ENCODE measurements at places on chromosomes 7 and 10.
A peak's percentile ranks its signal among the peaks of the same experiment; 100 is the strongest.

GRCh38 chr10:24974976-24975375 lies 22.6 kb upstream of the PRTFDC1 start:
- DNase-seq: peak; percentile 50
- no peak overlapping the region for H3K4me3 ChIP-seq
- H3K4me1 ChIP-seq: no peaks in the 10 kb centered on the region
- no peaks in the 10 kb centered on the region for H3K27me3 ChIP-seq
- peak overlapping the region; percentile 50 for H3K27ac ChIP-seq

- no peak overlapping the region for H3K4me3 ChIP-seq
- H3K36me3 ChIP-seq: no peaks in the 10 kb centered on the region
- no peak for DNase-seq
- no peaks in the 10 kb centered on the region for H3K4me1 ChIP-seq
- no peak overlapping the region for H3K27ac ChIP-seq
- H3K27me3 ChIP-seq: no peaks in the 10 kb centered on the region
Observed at GRCh38 chr7:72751978-72752377, 76.0 kb downstream of the TYW1B start.

- H3K36me3 ChIP-seq: no peaks in the 10 kb centered on the region
- H3K4me1 ChIP-seq: peaks cover 8% of the 10 kb centered on the region
- DNase-seq: peak; percentile 72
- H3K27ac ChIP-seq: peak overlapping the region; percentile 83
- peak overlapping the region; percentile 12 for H3K4me3 ChIP-seq
- H3K27me3 ChIP-seq: no peaks in the 10 kb centered on the region
Observed at GRCh38 chr10:122149561-122150505, 121.3 kb upstream of the BTBD16 start.

GRCh38 chr7:77571801-77572200 lies 34.7 kb downstream of the PTPN12 start:
- no peak overlapping the region for H3K27ac ChIP-seq
- no peaks in the 10 kb centered on the region for H3K4me1 ChIP-seq
- H3K36me3 ChIP-seq: no peaks in the 10 kb centered on the region
- DNase-seq: no peak

DNA sequence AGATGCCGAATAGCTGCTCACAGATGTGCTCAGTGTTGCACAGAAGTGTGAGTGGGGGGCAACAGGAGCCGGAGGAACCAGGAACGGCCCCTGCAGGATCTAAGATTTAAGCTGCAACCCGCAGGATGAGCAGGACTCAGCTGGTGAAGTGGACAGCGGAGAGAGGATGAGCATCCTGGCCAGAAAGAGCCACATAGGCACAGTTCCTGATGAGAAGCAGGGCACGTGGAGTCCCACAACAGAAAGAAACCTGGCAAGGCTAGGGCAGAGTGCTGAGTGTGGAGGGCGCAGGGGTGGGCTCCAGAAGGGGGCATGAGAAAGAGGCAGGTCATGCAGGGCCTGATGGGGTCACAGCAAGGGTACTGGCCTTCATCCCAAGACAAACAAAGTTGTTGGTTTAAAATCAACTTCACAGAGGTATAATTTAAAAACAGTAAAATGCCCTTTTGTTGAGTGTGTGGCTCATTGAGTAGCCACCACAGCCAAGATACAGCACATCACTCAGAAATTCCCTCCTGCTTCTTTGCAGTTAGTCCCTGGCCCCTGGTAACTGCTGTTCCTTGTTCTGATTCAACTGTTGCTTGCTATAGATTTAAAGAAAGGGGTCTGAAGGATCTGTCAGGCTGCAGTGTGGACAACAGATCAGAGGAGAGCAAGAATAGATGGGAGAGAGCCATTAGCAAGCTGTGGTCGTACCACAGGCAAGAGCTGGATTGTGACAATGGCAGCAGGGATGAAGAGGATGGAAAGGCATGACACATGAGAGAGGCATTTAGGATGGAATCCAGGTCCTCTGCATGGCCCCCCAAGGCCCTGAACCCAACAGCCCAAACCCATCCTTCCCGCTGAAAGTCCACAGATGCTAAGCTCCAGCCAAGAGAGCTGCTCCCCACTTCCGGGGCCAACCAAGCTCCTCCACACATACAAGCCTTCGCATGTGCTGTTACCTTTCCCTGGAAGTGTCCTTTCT lies 53.1 kb upstream of the OSBPL3 start:
- no peaks in the 10 kb centered on the region for H3K27me3 ChIP-seq
- DNase-seq: no peak
- H3K27ac ChIP-seq: no peak overlapping the region
- H3K4me3 ChIP-seq: no peak overlapping the region

DNA sequence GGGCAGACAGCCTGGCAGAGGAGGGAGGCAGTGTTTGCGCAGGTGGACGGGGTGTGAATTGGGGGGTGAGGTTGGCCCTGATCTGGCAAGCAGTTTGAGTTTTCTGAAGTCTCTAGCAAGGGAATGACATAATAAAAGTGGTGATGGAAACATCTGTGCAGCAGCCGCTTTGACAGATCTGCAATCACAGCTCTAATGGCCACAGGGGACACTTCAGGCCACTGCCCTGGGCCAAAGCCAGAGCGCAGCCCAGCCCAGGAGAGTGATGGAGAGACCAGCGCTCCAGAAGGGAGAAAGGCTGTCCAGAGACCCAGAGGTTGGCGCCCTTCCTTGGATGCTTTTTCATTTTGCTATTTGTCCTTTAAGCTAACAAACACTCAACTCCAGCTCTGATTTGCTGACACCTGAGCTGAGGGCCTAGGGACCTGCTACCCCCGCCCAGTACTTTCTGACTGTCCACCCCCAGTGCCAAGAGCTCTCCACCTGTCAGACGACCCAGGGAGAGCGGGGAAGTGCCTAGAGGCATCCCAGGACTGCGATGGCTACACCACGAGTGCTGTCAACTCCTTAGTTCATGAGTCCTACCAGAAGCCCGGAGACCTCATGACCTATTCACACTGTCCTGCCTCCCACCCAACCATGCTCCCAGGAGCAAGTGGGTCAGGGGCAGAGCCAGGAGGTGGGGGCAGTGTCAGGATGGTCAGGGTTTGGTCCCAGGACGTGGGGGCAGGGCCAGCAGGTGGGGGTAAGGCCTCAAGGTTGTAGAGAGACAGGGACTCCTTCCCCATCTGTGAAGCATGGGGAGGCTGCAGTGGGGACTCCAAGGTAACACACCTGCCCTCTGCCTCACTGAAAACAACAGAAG lies 112.6 kb downstream of the PRKAG2 start:
- no peak for DNase-seq
- no peaks in the 10 kb centered on the region for H3K4me1 ChIP-seq
- no peak overlapping the region for H3K27ac ChIP-seq

DNA sequence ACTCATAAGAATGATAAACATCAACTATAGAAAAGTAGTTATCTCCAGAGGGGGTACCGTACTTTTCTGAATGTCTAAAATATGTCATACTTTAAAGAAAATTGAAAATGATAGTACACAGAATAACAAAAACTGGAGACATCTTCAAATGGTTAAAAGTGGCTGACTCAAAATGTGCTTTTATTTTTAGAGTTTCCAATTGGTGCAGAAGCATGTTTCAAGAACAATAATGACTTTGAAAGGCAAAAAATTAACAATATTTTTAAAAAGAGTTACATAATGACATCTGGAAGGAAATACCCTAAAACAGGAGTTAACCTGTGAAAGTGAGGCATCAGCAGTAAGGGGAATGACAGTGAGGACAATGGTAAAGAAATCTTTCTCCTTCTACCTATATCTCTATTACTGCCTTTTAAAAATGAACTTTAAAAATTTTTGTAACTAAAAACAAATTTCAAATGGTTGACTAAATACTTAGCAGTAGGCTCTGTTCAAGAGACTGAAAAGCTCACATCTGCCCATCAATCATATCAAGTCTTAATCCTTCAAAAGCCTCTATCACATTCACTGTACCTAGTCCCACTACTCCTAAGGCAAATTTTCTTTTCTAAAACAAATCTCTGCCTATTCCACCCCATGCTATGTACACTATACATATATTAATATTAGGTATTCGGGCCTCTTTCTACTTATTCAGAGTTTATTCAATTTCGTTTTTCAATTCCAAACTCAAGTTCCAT lies 3.0 kb downstream of the ASZ1 start:
- no peak overlapping the region for H3K27ac ChIP-seq
- H3K36me3 ChIP-seq: no peaks in the 10 kb centered on the region
- H3K27me3 ChIP-seq: no peaks in the 10 kb centered on the region
- H3K4me3 ChIP-seq: no peak overlapping the region

DNA sequence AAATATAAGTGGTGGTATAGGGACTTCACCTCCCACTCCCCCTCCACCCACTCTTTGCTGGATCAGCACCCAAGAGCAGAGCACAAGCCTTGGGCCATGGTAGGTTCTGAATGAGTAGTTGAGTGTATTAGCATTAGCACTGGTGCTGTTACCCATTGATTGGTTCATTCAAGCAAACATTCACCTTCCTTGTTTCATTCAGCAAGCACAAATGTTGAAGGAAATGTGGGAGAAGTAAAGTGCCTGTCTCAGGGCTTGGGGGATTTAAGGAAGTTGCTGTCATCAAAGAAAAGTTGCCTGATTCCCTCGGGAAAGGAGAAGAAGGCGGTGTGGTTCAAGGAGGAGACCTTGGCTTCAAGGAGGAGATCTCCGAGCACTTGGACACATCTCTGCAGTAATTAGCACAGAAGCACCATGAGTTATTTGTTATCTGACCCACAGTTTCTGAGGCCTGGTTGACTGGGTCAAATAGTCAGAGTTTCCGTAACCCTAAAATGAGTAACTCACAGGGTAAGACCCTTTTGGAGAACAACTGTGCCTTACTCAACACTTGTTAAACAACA lies 17.3 kb downstream of the IL2RA start:
- no peak for DNase-seq
- H3K27ac ChIP-seq: no peak overlapping the region
- no peaks in the 10 kb centered on the region for H3K27me3 ChIP-seq
- no peaks in the 10 kb centered on the region for H3K36me3 ChIP-seq
- H3K4me3 ChIP-seq: no peak overlapping the region

DNA sequence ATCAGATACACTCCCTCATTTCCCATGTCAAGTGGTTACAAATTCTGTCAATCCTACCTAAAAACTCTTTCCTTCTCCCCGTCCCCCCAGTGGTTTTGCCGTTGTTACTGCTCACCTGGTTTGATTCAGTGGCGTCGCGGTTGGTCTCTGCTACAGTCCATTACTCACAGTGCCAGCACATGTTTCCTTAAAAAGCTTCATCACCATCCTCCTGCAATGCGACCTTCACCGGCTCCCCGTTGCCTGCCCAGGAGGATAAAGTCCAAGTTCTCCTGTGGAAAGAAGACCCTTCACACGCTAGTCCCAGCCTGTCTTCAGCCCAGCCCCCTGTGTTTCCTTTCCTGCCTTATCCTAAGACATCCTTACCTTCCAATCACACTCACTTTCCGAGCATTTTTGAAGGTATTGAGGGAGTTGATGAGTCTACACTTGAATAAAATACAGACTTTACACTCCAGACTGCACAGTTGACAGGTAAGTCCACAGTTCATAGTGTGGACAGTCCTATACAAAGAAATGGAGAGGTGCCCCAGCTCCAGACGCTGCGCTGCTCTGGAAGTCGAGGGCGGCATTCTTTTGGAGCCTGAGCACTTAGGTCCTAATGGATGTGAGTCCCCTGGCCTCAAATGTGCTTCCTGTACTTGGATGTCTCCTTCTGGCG lies 3.4 kb upstream of the LARP4B start:
- H3K4me1 ChIP-seq: no peaks in the 10 kb centered on the region
- H3K36me3 ChIP-seq: no peaks in the 10 kb centered on the region
- DNase-seq: no peak
- no peak overlapping the region for H3K27ac ChIP-seq
- no peak overlapping the region for H3K4me3 ChIP-seq
- no peaks in the 10 kb centered on the region for H3K27me3 ChIP-seq

- peak; percentile 65 for DNase-seq
- H3K27me3 ChIP-seq: no peaks in the 10 kb centered on the region
- H3K27ac ChIP-seq: peak overlapping the region; percentile 62
Observed at GRCh38 chr10:71921324-71922027, 42.7 kb upstream of the CHST3 start.

GRCh38 chr7:73841689-73842066 lies 638 bp downstream of the METTL27 start:
- H3K4me3 ChIP-seq: peak overlapping the region; percentile 68
- DNase-seq: no peak
- peaks cover 6% of the 10 kb centered on the region for H3K4me1 ChIP-seq
- no peaks in the 10 kb centered on the region for H3K27me3 ChIP-seq
- no peaks in the 10 kb centered on the region for H3K36me3 ChIP-seq
- H3K27ac ChIP-seq: peak overlapping the region; percentile 96

DNA sequence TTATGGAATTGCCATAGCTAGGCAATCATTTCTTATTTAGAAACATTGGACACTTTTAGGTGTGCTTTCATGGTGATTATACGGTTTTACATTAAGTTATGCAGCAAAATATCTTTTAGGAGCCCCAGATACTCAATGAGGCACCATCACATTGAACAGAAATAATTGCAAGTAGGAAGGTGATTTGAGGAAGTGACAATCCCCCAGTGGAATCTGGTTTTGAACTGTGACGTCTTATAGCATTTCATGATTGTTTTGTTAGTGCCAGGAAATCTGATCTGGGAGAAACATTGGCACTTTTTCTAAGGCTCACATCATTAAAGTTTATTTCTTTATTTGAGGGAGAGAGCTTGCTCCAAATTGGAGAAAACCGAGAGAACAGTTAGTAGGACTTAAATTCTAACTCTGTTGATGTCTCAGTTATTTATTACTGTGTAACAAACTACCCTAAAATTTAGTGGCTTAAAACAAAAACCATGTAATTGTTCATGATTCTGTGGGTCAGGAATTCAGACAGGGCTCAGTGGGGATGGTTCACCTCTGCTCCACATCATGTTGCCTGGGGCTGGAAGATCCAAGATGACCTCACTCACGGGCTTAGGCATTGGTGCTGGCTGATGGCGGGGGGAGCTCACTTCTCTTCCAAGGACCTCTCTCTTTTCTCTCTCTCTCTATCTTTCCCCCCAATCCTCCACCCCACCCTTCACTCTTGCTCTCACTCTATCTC lies 78.2 kb upstream of the STEAP1B start:
- no peak overlapping the region for H3K4me3 ChIP-seq
- H3K27ac ChIP-seq: peak overlapping the region; percentile 72
- no peaks in the 10 kb centered on the region for H3K4me1 ChIP-seq

DNA sequence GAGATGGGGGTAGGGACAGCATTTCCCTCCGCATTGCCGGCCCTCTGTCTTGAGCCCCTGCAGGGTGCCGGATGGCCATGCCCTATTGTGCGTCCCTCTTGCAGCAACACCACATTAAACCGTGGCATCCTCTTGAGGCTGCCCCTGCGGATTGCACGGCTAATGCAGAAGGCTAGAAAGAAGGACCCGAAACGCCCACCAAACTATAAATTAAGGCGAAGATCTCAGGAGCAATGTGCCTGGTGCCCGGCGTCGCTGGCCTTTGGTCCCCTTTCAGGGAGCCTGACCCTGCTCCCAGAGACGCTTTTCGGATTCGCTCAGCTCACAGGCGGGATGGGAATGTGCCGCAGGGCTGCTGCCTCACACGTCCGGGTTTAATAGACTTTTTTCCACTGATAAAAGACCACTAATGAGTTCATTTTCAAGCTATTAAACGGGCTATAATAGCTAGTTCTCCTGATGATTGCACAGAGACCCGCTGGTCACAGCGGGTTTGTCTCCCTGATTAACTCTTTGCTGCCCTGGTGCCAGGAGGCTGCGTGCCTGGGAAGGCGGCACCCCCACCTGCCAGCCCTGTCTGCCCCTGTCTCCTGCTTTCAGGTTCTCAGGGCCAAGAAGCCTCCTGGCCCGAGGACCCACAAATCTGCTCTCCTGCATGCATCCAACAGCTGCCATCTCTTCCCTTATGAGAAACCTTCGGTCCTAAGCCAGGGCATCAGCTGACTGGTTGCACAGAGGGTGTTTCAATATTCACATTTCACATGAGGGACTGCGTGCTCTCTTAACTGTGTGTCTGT lies 128.3 kb downstream of the ADARB2 start:
- H3K36me3 ChIP-seq: no peaks in the 10 kb centered on the region
- no peaks in the 10 kb centered on the region for H3K27me3 ChIP-seq
- H3K27ac ChIP-seq: no peak overlapping the region
- H3K4me3 ChIP-seq: no peak overlapping the region
- H3K4me1 ChIP-seq: no peaks in the 10 kb centered on the region

Measured in uterus (tissue), 4 donors.